ENCODE measurements at places on chromosomes 1 and 21. TPM values are rescaled to one million over a fixed set of nuclear protein-coding genes. Genes with fewer than 3 reads are reported as not detected.

GRCh38 chr1:60727552-60727951 lies 354.8 kb upstream of the NFIA start:
- no peak overlapping the region for H3K4me3 ChIP-seq
- H3K36me3 ChIP-seq, result peaks cover 3% of the 10 kb centered on the region
- H3K4me1 ChIP-seq, result no peaks in the 10 kb centered on the region
- no peak overlapping the region for H3K27ac ChIP-seq
- DNase-seq, result no peak

GRCh38 chr1:203120325-203121153 lies 7.0 kb upstream of the ADORA1 start:
- no peak for DNase-seq
- peak overlapping the region; percentile 64 for H3K27ac ChIP-seq
- peaks cover 28% of the 10 kb centered on the region for H3K27me3 ChIP-seq
- peaks cover 54% of the 10 kb centered on the region for H3K4me1 ChIP-seq
- no peak overlapping the region for H3K4me3 ChIP-seq
- peaks cover 4% of the 10 kb centered on the region for H3K36me3 ChIP-seq

GRCh38 chr1:247337250-247337746 lies 5.6 kb upstream of the ZNF496 start:
- no peak for DNase-seq
- H3K27ac ChIP-seq, result no peak overlapping the region
- peaks cover 20% of the 10 kb centered on the region for H3K27me3 ChIP-seq
- peak overlapping the region; percentile 26 for H3K4me3 ChIP-seq
- H3K4me1 ChIP-seq, result peaks cover 43% of the 10 kb centered on the region

The INTS3 gene
- 69.4 TPM for total RNA-seq

The BEST4 gene
- total RNA-seq, result 0.18 TPM

The RIMKLA gene
- 0.10 TPM for total RNA-seq

GRCh38 chr1:183443011-183443410 lies 24.8 kb upstream of the NMNAT2 start:
- no peaks in the 10 kb centered on the region for H3K36me3 ChIP-seq
- no peak overlapping the region for H3K4me3 ChIP-seq
- peak overlapping the region; percentile 58 for H3K27ac ChIP-seq
- H3K4me1 ChIP-seq, result peaks cover 10% of the 10 kb centered on the region
- H3K27me3 ChIP-seq, result no peaks in the 10 kb centered on the region

The SCAF4 gene
- total RNA-seq, result 49.7 TPM

All from endothelial cell (in vitro differentiated cells).